Glomerular endothelial cell (primary cell): ENCODE measurements at places on chromosomes 7 and 10. TPM values are rescaled to one million over a fixed set of nuclear protein-coding genes. Genes with fewer than 3 reads are reported as not detected.
A peak's percentile ranks its signal among the peaks of the same experiment; 100 is the strongest.

DNA sequence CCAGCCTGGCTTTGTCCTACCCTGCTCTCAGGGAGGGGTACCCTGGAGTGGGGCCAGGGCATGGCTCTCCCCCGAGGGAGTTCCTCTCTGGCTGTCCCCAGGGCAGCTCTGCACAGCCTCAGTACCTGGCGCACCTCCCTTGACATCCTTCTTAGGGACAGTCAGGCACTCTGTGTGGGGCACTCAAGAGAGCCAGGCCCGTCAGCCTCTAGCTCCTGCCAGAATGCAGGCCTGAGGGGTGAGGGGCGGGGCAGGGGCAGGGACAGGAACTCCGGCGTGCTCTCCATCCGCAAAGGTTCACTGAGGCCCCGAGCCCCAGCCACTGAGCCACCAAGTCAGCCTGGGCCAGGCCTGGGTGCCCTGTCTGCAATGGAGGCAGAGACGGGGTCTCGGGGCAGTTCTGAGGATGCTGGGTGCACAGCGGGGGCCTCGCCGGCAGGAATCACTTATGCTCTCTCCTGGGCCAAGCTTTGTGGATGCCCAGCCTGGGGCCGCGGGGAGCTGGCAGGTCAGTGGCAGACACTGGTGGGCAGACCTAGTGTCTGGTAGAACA lies 10.1 kb downstream of the LIMK1 start:
- no peak for DNase-seq

- DNase-seq = no peak
These were observed 357.5 kb downstream of the DNAJB6 start for GRCh38 chr7:157694376-157694665.

DNA sequence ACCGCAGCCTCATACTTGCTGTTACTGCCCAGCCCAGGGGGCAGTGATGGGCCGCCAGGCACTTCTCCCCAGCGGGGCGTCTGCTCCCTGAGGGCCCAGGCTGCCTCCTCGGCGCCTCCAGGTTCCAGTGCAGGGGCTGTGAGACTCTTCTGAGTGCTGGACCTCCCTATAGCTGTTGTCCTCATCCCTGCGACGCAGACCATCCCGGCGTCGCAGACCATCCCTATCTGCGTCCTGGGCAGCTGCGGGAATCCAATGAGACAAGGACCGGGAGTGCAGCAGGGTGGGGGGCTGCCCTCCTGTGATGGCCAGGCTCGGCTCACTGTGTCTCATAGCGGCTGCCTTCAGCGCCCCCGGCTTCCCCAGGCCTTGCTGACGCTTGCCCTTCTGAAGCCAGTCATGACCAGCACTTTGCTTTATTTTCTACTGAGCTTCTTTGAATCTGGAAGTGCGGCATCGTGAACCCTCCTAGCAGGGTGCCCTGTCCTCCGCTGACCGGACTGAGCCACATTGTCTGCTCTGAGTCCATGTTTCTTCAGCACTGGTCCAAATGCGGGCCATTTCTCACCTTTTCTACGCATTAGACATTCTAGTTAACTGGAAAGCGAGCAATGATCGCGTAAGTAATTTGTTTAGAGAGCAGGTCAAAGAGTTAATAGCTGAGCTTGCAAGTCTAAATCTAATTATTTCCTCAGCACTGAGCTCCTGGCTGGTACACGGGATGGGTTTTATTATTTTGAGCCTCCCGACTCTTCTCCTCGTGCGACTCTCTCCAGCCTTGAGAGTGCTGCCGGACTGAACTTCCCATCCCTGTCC lies 339.5 kb downstream of the WDR37 start:
- no peak for DNase-seq

DNA sequence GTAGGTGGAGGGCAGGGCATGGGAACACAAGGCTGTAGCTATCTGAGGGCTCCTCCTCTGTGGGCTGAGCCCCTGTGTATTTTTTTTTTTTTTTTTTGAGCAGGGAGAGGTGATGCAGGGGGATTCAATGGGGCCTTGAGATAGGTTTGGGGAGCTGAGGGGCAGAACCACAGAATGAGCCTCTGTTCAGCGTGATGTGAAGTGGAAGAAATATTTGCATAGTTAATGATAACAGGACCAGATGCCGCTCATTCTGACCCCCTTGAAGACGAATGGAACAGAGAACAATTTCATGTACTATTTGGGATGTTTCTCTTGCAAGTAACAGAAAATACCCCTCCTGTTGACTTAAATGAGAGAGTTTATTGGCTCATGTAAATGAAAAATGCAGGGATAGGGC lies 69.7 kb upstream of the EMX2 start:
- no peak for DNase-seq

- no peak for DNase-seq
These were observed 238.2 kb upstream of the KLF14 start for GRCh38 chr7:130972201-130972600.

GRCh38 chr7:30166155-30166840 lies 31.5 kb downstream of the MTURN start:
- DNase-seq = no peak

- DNase-seq = no peak
These were observed 46.0 kb upstream of the EGFR start for GRCh38 chr7:54972733-54973294.

GRCh38 chr7:6536262-6537260 lies 14.7 kb downstream of the GRID2IP start:
- DNase-seq = no peak

GRCh38 chr7:156932006-156932405 lies 17.5 kb upstream of the NOM1 start:
- DNase-seq = peak; percentile 91

BTBD16 gene
- total RNA-seq = 0.47 TPM in 1 of 2 replicates, not detected in the other

DKK1 gene
- 22.0 and 33.0 TPM in 2 replicates for total RNA-seq

GRID2IP gene
- not detected in 2 replicates for total RNA-seq

SHTN1 gene
- 10.2 and 16.8 TPM in 2 replicates for total RNA-seq
